ENCODE measurements at places on chromosomes 1 and 21. TPM values are rescaled to one million over a fixed set of nuclear protein-coding genes. Genes with fewer than 3 reads are reported as not detected.

Gene DCDC2B
- not detected for total RNA-seq

Gene ANKRD65
- 0.81 TPM for total RNA-seq

Gene SHISA4
- total RNA-seq: 32.5 TPM

Gene INTS11
- 62.1 TPM for total RNA-seq

Gene TGFBR3
- total RNA-seq: 228 TPM

Gene PLA2G2F
- not detected for total RNA-seq

Gene YBX1
- 555 TPM for total RNA-seq

Gene GSTM4
- total RNA-seq: 17.5 TPM

Gene TRNP1
- total RNA-seq: 45.1 TPM

Gene EDARADD
- 0.49 TPM for total RNA-seq

Gene TEDDM1
- total RNA-seq: not detected

Gene ADAMTS4
- total RNA-seq: 15.5 TPM

Gene ANGPTL3
- 0.12 TPM for total RNA-seq

Gene PBX1
- total RNA-seq: 88.3 TPM

Gene BCAR3
- total RNA-seq: 68.8 TPM

Gene SLC44A3
- 1.7 TPM for total RNA-seq

Gene KLHDC8A
- not detected for total RNA-seq

Gene LENEP
- total RNA-seq: not detected

Gene OR2T2
- not detected for total RNA-seq

Gene F3
- total RNA-seq: 40.7 TPM

Gene AKR7A2
- total RNA-seq: 69.8 TPM

Gene IVL
- not detected for total RNA-seq

Gene PRR9
- not detected for total RNA-seq

Gene SH2D5
- 2.1 TPM for total RNA-seq

Gene E2F2
- 0.24 TPM for total RNA-seq

Gene TEX38
- not detected for total RNA-seq

Gene CYP4A22
- not detected for total RNA-seq

Gene OR2T10
- not detected for total RNA-seq

Gene TMEM81
- total RNA-seq: 0.73 TPM

Gene CA14
- total RNA-seq: not detected

Gene TSTD1
- 1.5 TPM for total RNA-seq

Gene S100A5
- total RNA-seq: not detected

Gene ZMPSTE24
- total RNA-seq: 68.7 TPM

Gene CD5L
- not detected for total RNA-seq

Gene LINGO4
- not detected for total RNA-seq

Gene CHAF1B
- total RNA-seq: 2.3 TPM

Gene SPRR1B
- not detected for total RNA-seq

Gene HES5
- 0.36 TPM for total RNA-seq

Gene HCRTR1
- not detected for total RNA-seq

Gene OLIG2
- total RNA-seq: not detected

Gene OLFML2B
- total RNA-seq: 84.0 TPM

Gene MYOG
- not detected for total RNA-seq

Gene ZFP69
- 4.4 TPM for total RNA-seq

Gene PER3
- total RNA-seq: 19.4 TPM

Gene GSTM5
- 6.0 TPM for total RNA-seq

Gene NUP210L
- 0.16 TPM for total RNA-seq

Gene LCE2A
- not detected for total RNA-seq

Gene VHLL
- not detected for total RNA-seq

Gene LYPD8
- not detected for total RNA-seq

Gene C2CD4D
- total RNA-seq: not detected

Gene NOTCH2
- 220 TPM for total RNA-seq

Gene HYI
- 34.0 TPM for total RNA-seq

Gene KLF17
- not detected for total RNA-seq

Gene PALMD
- total RNA-seq: 3.2 TPM

Gene OR10J1
- not detected for total RNA-seq

Gene CDK18
- total RNA-seq: 2.6 TPM

Gene CACNA1S
- total RNA-seq: not detected

Gene CLDN17
- not detected for total RNA-seq

Gene TMEM82
- not detected for total RNA-seq
